Breast epithelium (tissue), 4 donors: ENCODE measurements at places on chromosomes 5 and 9.

GRCh38 chr5:107578051-107578635 lies 92.6 kb downstream of the EFNA5 start:
- no peak for DNase-seq

GRCh38 chr5:142306077-142306502 lies 18.7 kb downstream of the SPRY4 start:
- no peak for DNase-seq

- DNase-seq = peak; percentile 22
These were observed 28.8 kb downstream of the TMEM174 start for GRCh38 chr5:73201547-73202513.

DNA sequence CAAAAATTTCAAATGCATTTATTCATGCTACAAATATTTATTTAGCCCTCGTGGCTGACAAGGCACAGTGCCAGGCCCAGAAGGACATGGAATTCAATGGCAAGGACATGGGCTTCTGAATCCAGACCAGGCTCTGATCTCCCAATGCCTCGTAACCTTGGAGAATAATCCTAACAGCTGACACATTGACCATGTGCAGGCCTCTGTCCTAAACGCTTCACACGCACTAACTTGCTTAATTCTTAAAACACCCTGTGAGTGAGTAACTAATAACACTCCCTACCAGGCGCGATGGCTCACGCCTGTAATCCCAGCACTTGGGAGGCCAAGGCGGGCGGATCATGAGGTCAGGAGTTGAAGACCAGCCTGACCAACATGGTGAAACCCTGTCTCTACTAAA lies 33.2 kb downstream of the MYO10 start:
- no peak for DNase-seq

- no peak for DNase-seq
These were observed 65.0 kb downstream of the NSUN2 start for GRCh38 chr5:6567835-6568234.

DNA sequence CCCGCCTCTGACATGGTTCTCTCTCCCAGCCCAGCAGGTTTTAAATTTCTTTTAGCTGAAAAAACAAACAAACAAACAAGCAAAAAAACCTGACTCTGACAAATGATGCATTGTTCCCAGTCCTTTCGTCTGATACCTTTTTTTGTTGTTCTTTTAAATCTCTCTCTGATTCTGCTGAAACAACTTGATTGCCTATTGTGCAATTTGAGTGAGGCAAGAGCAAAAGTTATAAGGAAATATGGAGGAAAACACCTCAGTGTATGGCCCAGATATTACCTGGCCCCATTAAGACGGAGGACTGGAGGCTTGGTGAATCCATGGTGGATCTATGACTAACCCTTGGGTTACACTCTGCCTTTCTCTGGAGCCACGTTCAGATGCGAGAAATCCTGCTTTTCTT lies 164.0 kb downstream of the MELK start:
- no peak for DNase-seq

DNA sequence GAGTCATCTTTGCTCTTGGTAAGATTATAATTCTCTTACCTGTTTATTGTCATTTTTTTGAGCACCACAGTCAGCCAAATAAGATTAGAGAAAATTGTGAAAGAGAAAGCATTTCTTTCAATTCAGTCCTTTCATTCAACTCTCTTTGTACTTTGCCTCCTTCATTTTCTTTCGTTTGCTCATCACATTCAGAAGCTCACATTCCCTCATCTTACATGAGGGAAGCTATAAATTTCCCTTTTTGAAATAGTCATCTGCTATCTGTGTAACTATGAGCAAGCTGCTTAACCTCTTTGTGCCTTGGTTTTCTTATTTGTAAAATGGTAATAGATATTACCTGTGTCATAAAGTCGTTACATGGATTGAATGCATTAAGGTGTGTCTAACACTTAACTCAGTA lies 41.4 kb downstream of the PAM start:
- DNase-seq = no peak

DNA sequence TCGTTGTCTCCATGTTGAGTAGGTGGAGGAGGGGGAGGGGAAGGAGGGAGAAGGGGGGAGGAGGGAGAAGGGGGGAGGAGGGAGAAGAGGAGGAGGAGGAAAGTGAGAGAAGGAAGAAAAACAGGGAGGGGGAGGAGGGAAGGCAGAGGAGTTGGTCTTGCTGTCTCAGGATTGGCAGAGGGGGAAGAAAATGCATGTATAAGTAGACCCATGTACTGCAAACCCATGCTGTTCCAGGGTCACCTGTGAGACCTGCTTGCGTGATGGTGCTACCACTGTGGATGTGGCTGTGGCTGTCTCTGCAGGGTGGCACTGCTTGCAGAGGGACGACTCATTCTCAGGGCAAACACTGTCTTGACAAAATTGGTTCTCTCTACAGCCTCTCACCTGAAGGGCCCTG lies 76.3 kb downstream of the PTCH1 start:
- no peak for DNase-seq

DNA sequence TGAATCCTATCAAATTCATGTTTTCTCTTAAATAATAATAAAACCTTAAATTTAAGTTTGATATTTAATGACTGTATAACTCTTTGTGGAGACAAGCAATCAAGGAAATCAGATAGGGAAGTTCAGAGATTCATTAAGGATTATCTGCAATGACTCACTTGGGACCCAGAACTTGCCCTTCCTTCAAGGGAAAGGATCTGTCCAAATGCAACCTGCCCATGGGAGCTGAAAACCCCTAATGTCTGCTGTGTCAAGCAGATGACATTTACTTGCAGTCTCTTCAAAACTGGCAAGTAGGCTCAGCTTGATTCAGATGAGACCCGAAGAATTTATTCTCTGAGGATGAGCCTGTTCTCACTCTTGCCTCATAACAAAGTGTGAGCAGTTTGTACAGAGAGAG lies 1577.6 kb downstream of the EFNA5 start:
- no peak for DNase-seq

DNA sequence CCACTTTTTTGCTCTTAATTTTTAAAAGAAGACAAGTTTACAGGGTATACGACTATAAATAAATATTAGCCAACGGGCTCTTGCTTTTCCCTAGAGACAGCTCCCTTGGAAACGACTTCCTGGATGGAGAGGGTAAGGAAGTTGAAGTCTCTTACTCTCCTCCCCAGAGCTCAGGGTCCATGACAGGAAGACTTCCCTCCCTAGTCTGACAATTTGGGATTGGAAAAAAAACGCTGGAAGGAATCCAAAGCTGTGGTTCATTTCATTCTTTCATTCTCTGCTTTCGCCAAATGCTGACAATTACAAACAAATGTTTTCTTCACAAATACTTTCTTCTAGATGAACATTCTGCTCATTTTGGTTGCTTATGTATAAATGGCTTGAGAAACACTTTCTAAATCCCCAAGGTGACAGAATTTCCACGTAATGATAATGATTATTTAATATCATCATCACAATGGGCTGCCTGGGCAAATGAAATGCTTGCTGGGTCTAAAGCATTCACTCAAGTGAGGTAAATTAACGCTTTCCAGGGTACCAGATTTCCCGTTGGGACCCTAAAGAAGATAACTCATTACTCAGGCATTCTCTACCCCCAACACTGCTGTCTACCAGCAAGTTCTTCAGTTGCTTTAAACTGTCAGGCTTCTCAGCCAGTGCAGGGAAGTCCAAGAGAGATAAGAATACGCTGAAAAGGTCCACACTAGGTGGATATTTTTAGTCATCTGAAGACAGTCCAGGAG lies 139.8 kb upstream of the SLC30A5 start:
- no peak for DNase-seq

DNA sequence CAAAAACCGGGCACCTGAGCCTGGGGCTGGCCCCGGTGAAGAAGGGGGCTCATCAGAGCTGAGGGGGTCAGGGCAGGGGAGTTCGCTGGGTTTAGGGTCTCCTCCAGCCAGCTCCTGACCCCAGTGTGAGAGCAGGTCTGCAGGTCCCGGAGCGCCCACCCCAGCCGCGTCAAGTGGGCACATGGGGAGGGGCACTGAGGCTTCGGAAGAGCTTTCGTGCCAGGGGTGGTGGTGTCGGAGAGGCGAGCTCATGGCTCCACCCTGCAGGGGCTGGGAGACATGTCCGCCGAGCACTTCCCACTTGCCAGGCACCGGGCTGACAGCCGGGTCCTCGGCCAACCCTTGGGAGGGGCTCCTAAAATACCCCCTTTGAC lies 13.2 kb downstream of the VAV2 start:
- DNase-seq = no peak

DNA sequence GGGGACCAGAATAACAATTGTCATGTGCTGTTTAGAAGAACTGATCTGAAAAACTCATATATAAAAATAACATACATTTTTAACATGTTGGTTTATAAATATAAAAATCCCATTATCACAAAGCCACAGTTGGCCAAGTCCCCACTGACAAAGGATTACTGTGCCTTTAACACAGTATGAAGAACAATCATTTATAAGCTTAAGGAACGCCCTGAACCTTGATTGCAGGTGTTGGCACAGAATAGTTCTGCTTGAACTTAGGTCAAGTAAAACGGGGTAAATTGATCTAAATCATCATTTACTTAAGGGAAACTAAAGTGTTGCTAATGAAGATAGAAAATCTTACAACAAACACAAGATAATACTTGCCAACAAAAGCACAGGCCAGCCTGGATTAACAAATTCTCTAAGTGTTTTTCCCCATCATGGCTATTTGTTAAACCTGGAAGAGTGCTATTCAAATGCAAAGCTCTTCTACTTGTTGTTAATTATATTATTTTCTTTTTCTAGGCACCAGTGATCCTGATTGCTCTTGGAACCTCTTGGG lies 46.1 kb downstream of the ASTN2 start:
- no peak for DNase-seq

DNA sequence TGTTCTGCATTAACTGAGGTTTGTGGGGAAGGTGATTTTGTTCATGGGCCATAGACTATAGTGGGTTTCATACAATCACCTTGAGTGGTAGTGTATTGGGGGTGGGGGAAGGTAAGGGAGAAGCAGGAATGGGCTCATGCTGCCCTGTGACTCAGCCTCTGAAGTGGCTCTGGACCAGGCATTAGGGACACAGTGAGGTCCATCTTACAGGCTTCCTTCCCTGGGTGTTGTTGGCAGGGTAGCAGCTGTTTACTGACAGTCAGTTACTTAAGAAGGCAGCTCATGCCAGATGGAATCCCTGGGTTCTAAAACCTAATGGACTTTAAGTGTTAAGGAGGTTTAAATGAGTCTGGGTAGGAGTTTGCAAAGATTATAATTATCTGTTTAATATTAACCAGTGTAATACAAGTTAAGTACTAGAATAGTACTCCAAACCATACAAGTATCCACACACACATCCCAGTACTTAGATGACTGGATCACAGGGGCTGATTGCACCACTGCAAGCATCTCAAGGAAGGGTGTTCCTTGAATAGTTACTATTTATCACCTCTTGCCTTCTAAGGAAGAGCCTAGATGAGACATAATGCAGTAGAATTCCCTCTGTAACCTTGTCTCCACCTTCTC lies 59.3 kb downstream of the CAST start:
- no peak for DNase-seq

- DNase-seq = no peak
These were observed 38.3 kb upstream of the FAM120AOS start for GRCh38 chr9:93491593-93492232.

- no peak for DNase-seq
These were observed 101.9 kb downstream of the PDE8B start for GRCh38 chr5:77312413-77312812.

GRCh38 chr9:83649080-83649479 lies 26.1 kb downstream of the IDNK start:
- no peak for DNase-seq

DNA sequence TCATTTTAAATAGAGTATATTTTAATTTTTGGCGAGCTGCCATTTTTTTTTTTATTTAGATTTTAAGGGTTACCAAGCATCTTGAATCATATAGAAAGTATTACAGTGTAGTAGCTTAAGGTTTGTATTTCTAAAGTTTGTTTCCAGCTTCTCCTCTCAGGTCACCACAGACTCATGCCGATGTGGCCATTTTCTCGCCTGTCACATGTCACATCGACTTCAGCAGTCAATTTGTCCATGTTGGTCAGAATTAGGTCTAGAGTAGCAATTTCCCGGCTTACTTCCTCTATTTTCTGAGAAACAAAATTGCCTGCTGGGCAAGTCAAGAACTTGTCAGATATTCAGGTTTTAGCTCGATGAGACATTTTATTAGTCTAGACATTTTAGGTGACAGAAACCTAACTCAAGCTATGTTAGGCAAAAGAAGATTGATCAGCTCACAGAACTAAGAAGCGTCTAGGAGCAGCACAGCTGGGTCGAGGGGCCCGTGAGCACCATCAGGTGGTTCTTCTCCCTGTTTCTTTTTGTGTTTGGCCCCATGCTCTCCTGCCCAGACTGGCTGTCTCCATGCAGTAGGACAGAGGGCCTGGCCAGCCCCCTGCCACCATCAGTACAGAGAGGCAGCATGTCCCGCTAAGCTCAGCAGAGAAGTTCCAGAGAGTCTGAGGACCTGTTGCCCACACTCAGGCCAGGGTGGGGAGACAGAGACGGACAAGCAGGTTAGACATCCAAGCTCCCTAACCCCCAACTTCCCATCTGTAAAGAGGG lies 48.4 kb upstream of the AFAP1L1 start:
- DNase-seq = no peak

GRCh38 chr9:28121366-28121765 lies 548.1 kb upstream of the C9orf72 start:
- DNase-seq = no peak

GRCh38 chr5:179533907-179534306 lies 16.4 kb upstream of the RUFY1 start:
- DNase-seq = no peak

GRCh38 chr5:76704131-76704663 lies 11.7 kb upstream of the F2R start:
- no peak for DNase-seq

GRCh38 chr9:31486630-31487029 lies 897.8 kb upstream of the ACO1 start:
- no peak for DNase-seq

- no peak for DNase-seq
These were observed 13.1 kb upstream of the IFNA5 start for GRCh38 chr9:21317956-21318923.

GRCh38 chr9:20734275-20734674 lies 50.2 kb downstream of the FOCAD start:
- DNase-seq = no peak

- no peak for DNase-seq
These were observed 265.0 kb upstream of the FAM174A start for GRCh38 chr5:100270023-100270771.

DNA sequence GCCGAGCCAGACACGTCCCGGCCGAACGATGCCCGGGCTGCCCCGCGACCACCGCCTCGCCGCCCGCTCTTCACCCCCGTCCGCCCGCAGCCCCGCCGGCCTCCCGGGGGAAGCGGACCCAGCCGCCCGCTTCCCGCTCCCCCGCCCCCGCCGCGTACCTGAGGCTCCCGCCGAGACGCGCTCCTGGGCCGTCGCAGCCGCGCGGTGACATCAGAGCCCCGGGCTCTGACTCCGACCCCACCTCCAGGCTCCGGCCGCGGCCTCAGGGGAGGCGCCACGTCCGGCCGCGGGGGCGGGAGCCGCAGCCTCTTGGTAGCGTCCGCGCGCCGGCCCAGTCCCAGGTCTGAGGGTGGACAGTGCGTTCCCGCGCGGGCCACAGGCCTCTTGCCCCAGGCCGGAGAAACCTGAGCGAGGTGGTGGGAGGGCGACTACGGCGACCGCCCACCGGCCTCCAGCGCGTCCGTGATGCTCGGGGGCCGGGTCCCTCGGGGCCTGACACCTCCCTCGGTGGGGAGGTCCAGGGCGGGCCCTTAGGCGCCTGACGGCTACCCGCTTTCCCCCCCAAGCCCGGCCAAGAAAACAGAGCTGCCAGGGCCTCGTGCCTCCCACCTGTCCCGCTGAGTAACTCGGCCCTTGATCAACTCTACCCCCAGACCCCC lies at the start of gene SHROOM1:
Gene SHROOM1 (minus strand): TSS at position 212 of the 659 bp plus-strand sequence. CDS start 4,507 bp downstream, outside the sequence.
- DNase-seq = no peak

- DNase-seq = no peak
These were observed 589.8 kb upstream of the CYLC2 start for GRCh38 chr9:102405218-102405867.

- no peak for DNase-seq
These were observed 51.8 kb downstream of the POU4F3 start for GRCh38 chr5:146390469-146390868.
